ENCODE measurements at places on chromosomes 16 and 17.

- DNase-seq, result no peak
Measured at GRCh38 chr17:60161598-60162330, 12.0 kb downstream of the CA4 start.

GRCh38 chr17:4951486-4951885, 567 bp downstream of the ENO3 start:
- no peak for DNase-seq

- no peak for DNase-seq
Measured at GRCh38 chr17:74165797-74166365, 37.6 kb upstream of the RPL38 start.

DNA sequence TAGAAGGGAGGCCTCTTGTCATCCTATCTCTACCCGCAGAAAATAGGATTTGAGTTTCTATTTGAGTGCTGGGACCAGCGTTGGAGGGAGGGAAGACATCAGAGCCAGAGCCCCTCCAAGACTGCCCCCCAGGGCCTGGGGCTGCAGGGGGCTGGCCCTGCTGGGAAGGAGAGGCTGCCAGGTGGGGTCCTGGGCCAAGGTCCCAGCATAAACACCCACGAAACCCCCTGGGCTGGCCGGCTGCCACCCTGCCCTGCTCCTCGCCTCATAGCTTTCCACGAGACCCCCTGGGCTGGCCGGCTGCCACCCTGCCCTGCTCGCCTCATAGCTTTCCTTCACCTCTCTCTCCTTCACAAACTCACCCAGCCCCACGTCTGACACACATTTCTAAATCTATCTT, 10.6 kb upstream of the TEX19 start:
- DNase-seq, result no peak

DNA sequence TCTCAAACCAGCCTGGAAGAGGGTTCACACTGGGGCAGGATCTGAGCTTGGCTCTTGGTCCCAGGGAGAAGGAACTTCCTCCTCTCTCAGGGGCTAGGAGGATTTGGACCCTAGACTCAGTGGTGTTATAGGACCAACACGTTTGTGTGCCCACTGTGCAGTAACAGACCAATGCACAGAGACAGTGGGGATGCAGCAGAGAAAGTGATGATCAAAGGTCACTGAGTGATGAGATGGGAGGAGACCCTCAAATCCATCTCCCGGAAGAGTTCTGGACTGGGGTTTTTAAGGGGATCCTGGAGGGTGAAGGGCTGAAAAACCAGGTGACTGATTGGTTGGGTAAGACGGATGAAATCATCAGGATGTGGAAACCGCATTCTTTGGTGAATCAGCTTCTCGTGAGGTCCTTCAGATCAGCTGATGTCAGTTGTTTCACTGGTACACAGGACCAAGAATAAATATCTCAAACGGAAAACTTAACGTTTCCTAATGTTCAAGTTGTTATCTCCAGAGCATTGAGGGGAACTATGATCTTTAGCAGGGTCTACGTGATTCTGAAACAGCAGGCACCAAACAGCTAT, 3.3 kb upstream of the VAC14 start:
- DNase-seq, result no peak

- no peak for DNase-seq
Measured at GRCh38 chr17:36036235-36036634, 18.5 kb upstream of the CCL23 start.

GRCh38 chr16:10765772-10766171, 22.1 kb downstream of the NUBP1 start:
- no peak for DNase-seq

- no peak for DNase-seq
Measured at GRCh38 chr16:10619271-10619849, 39.0 kb upstream of the EMP2 start.

DNA sequence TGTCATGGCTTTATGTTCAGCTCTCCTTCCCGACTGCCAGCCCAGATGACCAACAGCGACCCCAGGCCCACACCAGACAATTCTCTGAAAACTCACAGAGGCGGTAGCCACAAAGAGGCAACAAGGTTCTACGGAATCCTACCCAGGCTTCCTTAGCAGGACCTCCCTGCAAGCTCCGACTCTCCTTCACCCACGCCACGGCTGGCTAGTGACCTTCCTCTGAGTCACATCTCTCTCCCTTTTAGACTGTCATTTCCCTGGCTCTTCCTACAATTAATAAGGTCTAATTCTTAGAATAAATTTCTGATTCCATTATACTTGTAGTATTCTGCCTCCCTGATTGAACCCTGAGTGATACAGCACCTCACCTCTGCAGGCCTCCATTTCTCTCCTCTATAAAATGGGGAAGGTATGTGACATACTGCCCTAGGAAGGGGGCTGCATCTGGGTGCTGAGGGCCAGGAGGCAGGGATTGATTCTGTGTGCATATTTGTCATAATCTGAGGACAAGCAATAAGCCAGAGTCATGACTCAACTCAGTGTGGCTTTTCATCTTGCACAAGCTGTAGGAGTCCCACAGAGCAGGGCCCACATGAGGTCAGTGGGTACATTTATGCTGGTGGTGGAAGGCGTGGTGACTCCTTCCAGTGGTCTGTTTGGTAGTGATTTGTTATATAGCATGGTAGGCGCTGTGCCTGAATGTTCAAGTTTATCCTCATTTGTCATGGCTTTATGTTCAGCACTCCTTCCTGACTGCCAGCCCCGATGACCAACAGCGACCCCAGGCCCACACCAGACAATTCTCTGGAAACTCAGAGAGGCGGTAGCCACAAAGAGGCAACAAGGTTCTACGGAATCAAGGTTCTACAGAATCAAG, 46.2 kb downstream of the SMPD3 start:
- no peak for DNase-seq

DNA sequence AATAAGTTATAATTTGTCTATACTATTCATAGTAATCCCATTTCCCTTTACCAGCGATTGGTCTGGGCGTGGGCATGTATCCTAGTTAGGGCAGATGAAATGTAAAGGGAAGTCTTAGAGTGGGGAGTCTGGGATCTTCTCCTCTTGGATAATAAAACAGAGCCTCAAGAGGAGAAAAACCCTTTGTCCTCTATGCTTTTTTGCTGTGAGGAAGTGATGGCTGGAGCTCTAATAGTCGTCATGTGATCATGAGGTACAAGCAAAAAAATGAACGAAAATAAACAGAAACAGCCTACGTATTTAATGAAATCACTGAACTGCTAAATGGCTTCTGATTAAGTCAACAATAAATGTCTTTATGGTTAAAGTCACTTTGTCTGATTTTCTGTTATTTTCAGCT, 26.8 kb downstream of the EFCAB5 start:
- no peak for DNase-seq
